ENCODE measurements at places on chromosomes 12 and 14. TPM values are rescaled to one million over a fixed set of nuclear protein-coding genes. Genes with fewer than 3 reads are reported as not detected.

GRCh38 chr14:20198991-20199390 is 8.3 kb downstream of the OR11G2 start:
- H3K27ac ChIP-seq: no peak overlapping the region
- H3K4me3 ChIP-seq: no peak overlapping the region
- H3K27me3 ChIP-seq: peaks cover 2% of the 10 kb centered on the region
- H3K4me1 ChIP-seq: no peaks in the 10 kb centered on the region
- DNase-seq: no peak

GRCh38 chr12:77035226-77035625 is 30.1 kb downstream of the E2F7 start:
- H3K4me1 ChIP-seq: peaks cover 7% of the 10 kb centered on the region
- no peaks in the 10 kb centered on the region for H3K27me3 ChIP-seq
- H3K27ac ChIP-seq: no peak overlapping the region
- no peak overlapping the region for H3K4me3 ChIP-seq

ACOT4 gene
- 3.2 TPM for total RNA-seq

INSM2 gene
- not detected for total RNA-seq
